NCI-H1417 (cell line): ENCODE measurements at places on chromosomes 7 and 10.

GRCh38 chr7:107173191-107173590 is 4.4 kb downstream of the HBP1 start:
- DNase-seq: no peak

DNA sequence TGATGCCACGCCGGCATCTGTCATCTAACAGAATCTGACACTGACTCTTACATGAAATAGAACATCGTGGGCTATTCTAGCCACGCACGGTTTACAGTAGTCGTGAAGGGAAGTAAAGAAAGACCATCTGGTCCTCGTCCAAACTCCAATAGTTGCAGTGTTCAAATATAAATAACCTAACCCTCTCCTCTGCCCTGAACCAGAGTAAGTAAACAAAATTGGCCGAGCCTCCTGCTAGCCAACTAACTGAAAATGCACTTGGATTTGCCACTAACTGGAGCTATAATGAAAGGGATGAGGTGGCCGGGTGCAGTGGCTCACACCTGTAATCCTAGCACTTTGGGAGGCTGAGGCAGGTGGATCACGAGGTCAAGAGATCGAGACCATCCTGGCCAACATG is 29.5 kb upstream of the ZC3HAV1L start:
- no peak for DNase-seq

- DNase-seq: no peak
These were observed 573.4 kb upstream of the C7orf33 start for GRCh38 chr7:148017126-148017525.

DNA sequence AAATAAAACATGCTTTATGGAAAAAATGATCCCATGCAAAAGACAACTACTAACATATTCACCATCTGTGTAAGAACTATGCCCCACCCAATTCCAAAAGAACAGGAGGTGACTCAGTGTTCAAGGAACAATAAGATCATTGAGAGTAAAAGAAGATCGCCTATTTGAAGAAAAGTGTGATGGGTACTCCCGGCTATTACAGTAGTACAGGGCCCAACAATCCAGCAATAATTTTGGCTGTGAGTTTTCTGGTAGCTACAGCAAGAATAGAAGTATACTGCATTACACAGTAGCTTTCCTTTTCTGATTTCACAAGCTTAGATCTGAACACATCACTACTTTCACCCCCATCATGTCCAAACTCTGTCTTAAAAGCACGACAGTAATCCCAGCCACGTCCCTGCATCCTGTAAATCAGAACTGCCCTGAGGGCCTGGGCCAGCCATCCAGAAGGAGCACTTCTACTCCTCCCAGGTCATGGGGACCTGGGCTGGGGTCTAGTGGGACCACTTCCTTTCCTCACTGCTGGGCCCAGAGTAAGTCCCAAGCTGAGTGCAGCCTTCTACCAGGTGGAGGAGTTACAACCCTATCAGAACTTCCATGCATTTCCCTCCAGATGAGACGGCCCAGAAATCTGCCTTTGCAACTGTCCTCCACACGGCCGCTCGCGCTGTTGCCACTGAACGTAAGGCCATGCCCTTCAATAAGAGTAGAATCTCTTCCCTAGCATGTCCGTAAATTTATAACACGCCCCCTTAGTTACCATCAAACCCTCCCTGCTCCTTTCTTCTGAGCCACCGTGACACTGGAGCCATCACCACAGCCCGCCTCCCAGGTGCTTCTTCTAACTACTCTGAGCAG is 7.9 kb downstream of the ESYT2 start:
- DNase-seq: no peak

DNA sequence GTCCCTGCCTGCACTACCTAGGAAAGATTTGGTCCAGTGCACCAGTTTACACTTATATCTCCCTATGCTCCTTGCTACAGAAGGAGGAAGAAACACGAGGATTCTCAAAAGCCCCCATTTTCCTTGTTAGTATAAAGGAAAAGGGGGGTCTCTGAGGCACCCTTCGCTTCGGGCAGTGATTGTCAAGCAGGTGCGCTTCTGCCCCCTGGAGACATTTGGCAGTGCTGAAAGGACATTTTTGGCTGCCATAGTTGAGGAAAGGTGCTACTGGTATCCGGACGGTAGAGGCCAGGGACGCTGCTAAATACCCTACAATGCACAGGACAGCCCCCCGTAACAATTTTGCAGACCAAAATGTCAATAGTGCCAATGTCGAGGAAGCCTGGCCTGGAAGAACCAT is 193.7 kb downstream of the GFRA1 start:
- no peak for DNase-seq

DNA sequence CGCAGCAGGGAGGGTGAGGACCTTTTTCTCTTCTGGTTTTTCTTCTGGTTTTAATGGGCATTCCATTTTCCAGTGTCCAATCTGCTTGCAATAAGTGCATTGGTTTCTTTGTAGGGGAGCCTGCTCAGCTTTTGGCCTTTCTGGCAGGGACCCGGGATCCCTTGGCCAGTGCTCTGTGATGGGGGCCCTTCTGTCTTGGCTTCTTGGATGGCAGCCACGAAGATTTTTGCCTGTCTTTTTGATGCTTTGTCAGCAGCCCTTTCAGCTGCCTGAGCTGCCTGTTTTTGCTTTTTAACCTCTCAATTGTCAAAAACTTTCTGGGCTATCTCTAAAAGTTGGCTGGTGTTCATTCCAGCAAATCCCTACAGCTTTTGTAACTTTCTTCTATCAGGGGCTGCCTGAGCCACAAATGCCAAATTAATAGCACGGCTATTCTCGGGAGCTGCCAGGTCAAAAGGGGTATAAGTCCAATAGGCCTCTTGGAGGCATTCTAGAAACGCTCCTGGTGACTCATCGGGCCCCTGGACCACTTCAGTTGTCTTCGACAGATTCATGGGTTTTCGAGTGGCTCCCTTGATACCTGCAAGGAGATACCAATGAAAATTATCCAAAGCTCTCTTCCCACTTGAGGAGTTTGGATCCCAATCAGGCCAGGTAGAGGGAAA is 179.9 kb upstream of the MBL2 start:
- DNase-seq: no peak

DNA sequence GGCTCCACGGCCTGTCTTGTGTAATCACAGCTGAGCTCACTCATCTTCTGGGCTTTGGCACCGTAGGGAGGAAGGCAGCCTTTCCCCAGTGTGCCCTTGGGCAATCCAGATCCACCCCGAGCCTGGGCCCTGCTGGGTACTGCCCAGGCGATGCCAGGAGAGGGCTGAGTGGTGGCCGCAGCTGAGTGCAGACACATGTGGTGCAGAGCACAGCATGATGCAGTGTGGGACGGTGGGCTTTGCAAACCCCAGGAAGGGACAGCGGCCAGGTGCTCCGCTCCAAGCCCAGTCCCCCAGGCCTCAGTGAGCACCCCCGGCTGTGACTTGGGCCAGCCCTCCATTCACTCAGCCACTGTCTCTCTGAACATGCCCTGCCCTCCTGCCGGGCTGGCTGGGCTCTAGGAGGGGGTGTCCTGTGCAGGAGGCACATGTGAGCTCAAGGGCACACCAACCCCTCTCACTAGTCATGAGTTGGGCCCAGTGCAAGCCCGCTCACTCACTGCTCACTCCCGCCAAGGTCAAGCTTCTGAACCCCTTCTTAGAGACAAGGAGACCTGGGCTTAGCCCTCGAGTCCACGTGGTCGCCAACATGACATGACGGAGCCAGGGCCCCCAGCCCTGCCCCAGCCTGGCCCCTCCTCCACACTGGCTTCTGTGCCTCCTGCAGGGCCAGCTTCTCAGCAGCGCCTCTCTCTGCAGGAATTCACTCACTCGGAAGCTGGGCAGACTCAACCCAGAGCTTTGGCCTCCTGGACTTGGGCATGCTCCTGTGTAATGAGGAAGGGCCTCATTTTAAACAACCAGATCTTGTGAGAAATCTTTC is 77.5 kb upstream of the INSIG1 start:
- DNase-seq: peak; percentile 46

GRCh38 chr7:132577206-132578049 is 1.2 kb upstream of the PLXNA4 start:
- peak; percentile 67 for DNase-seq

DNA sequence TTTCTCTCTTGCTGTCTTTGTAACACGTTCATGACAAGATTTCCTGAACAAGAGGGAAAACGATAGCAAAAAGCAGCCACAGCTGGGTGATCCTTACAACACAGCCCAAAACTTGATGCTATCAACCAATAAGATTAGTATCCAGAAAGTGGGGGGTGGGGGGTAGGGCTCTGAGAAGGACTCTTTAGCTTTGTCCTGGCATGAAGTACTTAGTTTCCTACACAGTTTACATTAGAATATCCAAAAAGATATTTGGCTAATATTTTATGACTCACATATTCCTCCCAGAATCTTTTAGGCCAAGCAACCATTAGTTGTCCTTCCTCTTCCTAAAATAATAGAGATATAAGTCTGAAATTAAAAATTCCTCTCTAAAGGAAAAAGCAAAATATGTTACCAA is 22.9 kb upstream of the LRRC17 start:
- no peak for DNase-seq
